CD8-positive, alpha-beta memory T cell (primary cell): ENCODE measurements at places on chromosomes 3 and 15. TPM values are rescaled to one million over a fixed set of nuclear protein-coding genes. Genes with fewer than 3 reads are reported as not detected.

CLRN1 gene
- not detected for total RNA-seq

PRSS50 gene
- not detected for total RNA-seq

CPEB1 gene
- total RNA-seq = 0.44 TPM

- H3K4me1 ChIP-seq = no peaks in the 10 kb centered on the region
- H3K4me3 ChIP-seq = no peak overlapping the region
- H3K36me3 ChIP-seq = no peaks in the 10 kb centered on the region
- no peak overlapping the region for H3K27ac ChIP-seq
- DNase-seq = no peak
These were observed 7.8 kb downstream of the SPSB4 start for GRCh38 chr3:141058996-141059395.

DNA sequence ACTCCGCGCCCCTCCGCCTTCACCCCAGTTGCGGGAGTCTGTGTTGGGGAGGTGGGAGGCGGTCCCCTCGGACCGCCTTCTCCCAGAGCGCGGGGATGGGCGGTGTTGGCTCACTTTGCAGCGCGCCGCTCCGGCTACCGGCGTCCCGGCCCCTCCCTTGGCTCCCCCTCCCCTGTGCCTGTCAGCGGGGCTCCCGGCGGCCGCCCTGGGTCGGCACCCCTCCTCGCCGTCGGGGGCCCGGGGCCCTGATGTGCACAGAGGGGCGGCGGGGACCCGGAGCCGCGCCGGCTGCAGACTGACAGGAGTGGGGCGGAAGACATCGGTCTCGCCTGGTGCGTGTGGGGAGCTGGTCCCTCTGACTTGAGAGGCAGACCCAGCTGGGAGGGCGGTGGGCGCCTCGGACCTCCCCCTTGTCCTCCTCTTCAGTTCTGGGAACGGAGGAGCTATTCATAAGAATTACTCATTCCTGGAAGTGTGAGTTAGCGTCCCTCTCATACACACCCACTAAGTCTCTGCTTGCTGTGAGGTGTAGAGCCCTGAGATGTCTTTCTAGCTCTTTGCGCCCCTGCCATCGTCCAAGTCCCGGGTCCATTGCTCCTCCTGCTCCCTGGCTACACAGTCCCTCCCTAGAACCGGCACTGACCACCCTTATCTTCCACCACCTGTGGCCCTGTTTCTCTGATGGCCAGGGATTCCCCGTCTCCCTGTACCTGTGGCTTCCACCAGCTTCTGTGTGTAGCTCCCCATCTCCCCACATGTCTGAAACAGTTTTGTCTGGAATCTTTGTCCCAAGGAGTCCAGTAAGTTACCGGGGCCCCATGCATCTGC is 42.3 kb upstream of the ROPN1 start:
- no peaks in the 10 kb centered on the region for H3K4me1 ChIP-seq
- H3K27ac ChIP-seq = no peak overlapping the region
- H3K36me3 ChIP-seq = no peaks in the 10 kb centered on the region
- H3K27me3 ChIP-seq = peaks cover 44% of the 10 kb centered on the region
- no peak for DNase-seq
